A549 treated with dexamethasone at 1 μM for 4 hours (cell line): ENCODE measurements at places on chromosomes 2 and 18. TPM values are rescaled to one million over a fixed set of nuclear protein-coding genes. Genes with fewer than 3 reads are reported as not detected.

Gene DNAH6
- 0.01 to 0.12 TPM (median 0.04 TPM) in 4 of 5 replicates, not detected in the other for total RNA-seq

Gene CPLX4
- not detected in 5 replicates for total RNA-seq

Gene APCDD1
- total RNA-seq: 0.07 to 0.11 TPM (median 0.07 TPM) in 3 of 5 replicates, not detected in the others

Gene NPC1
- total RNA-seq: 87.2 to 134 TPM (median 119 TPM) in 5 replicates

Gene SPHKAP
- total RNA-seq: 0.01 TPM in 1 of 5 replicates, not detected in the others
